ENCODE measurements at places on chromosomes 1 and 21. TPM values are rescaled to one million over a fixed set of nuclear protein-coding genes. Genes with fewer than 3 reads are reported as not detected.

Gene TIAM1
- total RNA-seq: 19.4 TPM

Gene TCHH
- total RNA-seq: not detected

DNA sequence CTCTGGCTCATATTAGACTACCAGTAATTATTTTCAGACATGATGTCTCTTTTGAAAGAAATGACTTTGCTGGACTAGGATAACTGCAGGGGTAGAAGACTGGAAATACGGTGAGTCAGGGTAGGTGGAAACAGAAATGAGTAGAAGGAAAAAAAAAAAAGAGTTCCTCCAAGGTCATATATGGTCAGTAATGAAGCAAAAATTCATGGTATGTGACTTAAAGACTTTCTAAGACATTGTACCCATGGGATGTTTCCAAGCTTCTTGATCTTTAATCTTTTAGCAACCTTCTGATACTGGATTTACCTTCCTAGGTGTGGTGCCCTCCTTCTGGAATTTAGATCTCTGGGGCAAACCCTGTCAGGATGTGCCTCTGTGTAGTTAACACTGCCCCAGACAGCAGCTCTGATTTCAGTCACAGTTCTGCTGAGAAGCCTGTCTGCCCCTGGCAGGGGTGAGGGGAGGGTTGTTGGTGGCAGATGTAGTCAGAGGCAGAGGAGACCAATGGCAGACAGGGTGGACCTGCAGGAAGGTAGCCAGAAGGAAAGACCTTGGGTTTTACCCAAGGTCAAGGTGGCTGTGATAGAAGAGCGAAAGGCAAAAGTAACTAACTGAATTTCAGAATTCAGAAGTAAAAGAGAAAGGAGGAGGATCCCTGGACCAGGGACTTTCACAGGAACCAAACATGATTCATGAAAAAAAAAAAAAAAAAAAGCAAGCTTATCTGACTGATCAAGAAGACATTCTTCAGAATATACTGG lies 44.1 kb upstream of the BCL10 start:
- H3K4me1 ChIP-seq: peaks cover 4% of the 10 kb centered on the region
- no peak for DNase-seq
- H3K27me3 ChIP-seq: peaks cover 33% of the 10 kb centered on the region
- no peak overlapping the region for H3K4me3 ChIP-seq
- H3K27ac ChIP-seq: no peak overlapping the region

GRCh38 chr1:185719021-185719420 lies 15.2 kb upstream of the HMCN1 start:
- H3K27me3 ChIP-seq: peaks cover 4% of the 10 kb centered on the region
- DNase-seq: no peak
- H3K27ac ChIP-seq: no peak overlapping the region

DNA sequence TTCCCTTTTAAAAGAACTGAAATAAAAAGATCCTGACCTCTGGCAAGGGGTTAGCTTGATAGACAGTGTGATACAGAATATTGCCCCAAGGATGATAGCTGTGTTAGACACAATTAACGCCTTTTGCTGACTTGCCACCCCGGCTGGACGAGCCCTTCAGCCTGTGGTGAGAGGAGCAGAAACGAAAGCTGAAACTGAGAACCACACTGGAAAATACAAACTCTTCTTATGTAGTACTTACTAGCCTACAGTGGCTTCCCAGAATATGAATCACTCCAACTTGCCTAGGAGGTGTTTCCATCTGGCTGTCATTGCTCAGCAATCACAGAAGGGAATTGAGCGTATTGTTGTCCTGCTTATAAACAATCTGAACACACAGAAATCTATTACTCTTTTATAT lies 22.9 kb downstream of the SAMSN1 start:
- DNase-seq: peak; percentile 50
- H3K4me3 ChIP-seq: peak overlapping the region; percentile 12
- peak overlapping the region; percentile 66 for H3K27ac ChIP-seq
- H3K27me3 ChIP-seq: no peaks in the 10 kb centered on the region

- no peak overlapping the region for H3K4me3 ChIP-seq
- H3K27ac ChIP-seq: no peak overlapping the region
- H3K27me3 ChIP-seq: peaks cover 5% of the 10 kb centered on the region
- H3K36me3 ChIP-seq: no peaks in the 10 kb centered on the region
Observed at GRCh38 chr1:9294910-9295636, 2.4 kb downstream of the SPSB1 start.

GRCh38 chr1:150138044-150138443 lies 11.7 kb upstream of the PLEKHO1 start:
- H3K4me1 ChIP-seq: no peaks in the 10 kb centered on the region
- no peak for DNase-seq
- no peaks in the 10 kb centered on the region for H3K27me3 ChIP-seq
- peaks cover 2% of the 10 kb centered on the region for H3K36me3 ChIP-seq

DNA sequence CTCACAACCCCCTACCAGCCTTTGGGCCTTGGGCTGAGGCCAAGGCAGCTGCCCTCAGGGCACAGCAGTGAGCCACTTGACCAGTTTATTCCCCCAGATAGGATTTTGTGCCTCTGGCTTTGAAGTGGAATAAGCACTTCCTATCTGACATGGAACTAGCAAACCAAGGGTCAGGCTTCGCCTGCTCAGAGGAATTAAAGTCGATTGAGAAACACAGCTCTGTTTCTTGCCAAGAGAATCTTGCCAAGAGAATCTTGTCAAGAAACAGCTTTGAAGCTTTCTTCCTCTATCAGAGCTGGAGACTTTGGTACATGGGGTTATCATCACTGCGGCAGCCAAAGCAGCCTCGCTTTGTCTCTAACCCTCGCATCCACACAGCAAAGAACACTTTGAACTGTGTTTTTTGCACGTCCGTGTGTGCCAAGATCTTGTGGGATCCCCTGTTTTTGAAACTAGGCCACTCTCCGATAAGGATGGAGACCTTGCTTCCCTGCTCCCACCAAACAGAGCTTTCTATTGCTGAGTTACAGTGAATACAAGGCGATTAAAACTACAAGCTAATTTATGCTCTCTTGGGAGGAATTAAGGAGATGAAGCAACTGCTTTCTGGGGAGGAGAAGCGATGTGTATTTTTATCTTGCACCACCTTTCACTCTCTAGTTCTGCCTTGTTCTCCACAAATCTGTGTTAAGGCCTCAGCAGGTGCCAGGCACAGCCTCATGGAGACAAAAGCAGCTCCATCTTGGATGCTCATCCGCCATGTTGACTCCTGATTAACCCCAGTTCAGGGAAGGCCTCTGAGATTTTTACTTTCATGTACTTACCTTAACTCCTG lies 67.3 kb downstream of the RHOU start:
- no peaks in the 10 kb centered on the region for H3K36me3 ChIP-seq
- no peaks in the 10 kb centered on the region for H3K27me3 ChIP-seq
- no peak overlapping the region for H3K4me3 ChIP-seq
- H3K4me1 ChIP-seq: peaks cover 13% of the 10 kb centered on the region

All from natural killer cell (primary cell).